ENCODE measurements at places on chromosomes 16 and 17.

DNA sequence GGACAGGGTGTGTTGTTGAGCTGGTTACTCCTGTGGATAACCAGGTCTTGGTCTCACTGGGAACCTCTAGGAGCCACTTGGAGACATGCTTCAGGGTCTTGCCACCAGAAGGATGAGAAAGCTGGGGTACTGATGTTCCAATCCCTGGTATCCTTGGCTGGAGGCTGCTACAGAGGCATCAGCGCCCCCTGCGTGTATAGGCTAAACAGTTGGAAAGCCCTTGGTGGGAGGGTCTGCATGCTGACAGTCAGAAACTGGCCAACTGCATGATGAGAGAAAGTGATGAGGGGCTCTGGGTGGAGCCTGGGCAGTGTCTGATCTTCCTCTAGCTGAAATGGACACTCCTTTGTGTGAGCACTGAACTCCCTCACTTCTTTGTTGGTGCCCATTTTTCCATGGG, 536.9 kb downstream of the XYLT1 start:
- DNase-seq: no peak
- no peak overlapping the region for H3K27ac ChIP-seq
- no peak overlapping the region for H3K4me3 ChIP-seq
- 0 out of 2 replicates have a peak, but pooled peaks cover 1% of the 10 kb centered on the region for H3K27me3 ChIP-seq
- no peaks in the 10 kb centered on the region for H3K36me3 ChIP-seq

DNA sequence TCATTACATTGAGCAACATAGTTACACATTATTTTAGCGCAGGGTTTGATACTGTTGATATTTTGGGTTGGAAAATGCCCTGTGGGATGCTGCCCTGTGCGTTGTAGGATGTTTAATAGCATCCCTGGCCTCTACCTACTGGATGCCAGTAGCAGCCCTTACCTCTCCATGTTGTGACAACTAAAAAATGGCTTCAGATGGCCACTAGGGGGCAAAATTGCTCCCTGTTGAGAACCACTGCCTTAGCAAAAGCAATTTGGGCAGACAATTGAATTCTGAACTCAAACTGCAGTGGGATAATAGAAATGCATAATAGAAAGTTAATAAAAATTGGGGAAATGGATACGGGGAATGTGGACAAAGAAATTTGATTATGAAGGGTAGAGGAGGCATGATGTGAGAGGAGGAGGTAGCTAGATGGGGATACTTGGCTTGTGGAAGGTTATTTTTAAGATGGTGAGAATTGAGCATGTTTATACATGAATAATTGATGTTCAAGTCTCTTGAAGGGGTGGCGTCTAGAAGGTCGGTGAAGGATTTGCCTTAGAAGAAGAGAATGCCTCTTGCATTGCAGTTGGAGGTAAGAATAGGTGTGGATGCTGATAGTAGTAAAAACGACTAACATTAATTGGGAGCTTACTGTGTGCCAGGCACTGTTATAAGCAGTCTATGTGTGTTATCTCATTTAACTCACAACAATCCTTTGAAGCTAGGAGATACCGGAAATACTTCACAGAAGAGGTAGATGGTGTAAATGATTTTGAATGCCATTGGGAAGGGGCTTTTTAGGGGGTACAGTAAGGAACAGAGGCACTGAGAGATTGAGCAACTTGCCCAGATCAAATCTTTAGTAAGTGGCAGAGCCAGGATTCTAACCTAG, 19.0 kb downstream of the HEATR9 start:
- no peaks in the 10 kb centered on the region for H3K27me3 ChIP-seq
- peaks cover 45% of the 10 kb centered on the region for H3K36me3 ChIP-seq
- no peak overlapping the region for H3K27ac ChIP-seq
- H3K4me1 ChIP-seq: peaks cover 7% of the 10 kb centered on the region

DNA sequence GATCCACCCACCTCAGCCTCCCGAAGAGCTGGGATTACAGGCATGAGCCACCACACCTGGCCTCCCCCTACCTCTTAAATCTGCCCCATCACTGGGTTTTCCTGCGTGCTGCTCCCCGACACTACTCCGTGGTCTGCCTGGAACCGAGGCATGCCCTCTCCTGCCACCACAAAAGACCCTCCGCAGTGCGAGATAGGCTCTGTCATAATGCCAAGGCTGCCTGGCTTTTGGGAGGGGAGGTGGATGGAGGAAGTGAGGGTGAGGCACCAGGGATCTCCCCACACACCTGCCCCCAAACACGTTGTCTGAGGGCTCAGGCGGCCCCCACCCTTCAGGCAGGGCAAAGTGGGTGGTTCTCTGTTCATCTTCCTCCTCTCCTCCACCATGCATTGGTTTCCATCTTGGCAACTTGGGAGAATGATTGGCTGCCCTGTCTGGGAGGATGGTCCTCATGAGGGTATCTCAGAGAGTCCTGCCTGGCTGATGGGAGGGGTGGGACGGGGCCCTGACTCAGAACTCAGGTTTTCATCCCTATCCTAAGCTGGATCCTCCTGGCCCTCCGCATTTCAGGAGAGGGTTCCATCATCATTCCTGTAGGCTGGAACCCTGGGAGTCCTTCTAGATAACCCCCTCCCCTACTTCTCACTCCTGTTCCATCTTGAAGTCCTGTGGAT, 23.2 kb downstream of the IGFBP4 start:
- no peak overlapping the region for H3K4me3 ChIP-seq
- H3K27me3 ChIP-seq: no peaks in the 10 kb centered on the region
- no peak overlapping the region for H3K27ac ChIP-seq
- no peaks in the 10 kb centered on the region for H3K36me3 ChIP-seq
- DNase-seq: no peak

DNA sequence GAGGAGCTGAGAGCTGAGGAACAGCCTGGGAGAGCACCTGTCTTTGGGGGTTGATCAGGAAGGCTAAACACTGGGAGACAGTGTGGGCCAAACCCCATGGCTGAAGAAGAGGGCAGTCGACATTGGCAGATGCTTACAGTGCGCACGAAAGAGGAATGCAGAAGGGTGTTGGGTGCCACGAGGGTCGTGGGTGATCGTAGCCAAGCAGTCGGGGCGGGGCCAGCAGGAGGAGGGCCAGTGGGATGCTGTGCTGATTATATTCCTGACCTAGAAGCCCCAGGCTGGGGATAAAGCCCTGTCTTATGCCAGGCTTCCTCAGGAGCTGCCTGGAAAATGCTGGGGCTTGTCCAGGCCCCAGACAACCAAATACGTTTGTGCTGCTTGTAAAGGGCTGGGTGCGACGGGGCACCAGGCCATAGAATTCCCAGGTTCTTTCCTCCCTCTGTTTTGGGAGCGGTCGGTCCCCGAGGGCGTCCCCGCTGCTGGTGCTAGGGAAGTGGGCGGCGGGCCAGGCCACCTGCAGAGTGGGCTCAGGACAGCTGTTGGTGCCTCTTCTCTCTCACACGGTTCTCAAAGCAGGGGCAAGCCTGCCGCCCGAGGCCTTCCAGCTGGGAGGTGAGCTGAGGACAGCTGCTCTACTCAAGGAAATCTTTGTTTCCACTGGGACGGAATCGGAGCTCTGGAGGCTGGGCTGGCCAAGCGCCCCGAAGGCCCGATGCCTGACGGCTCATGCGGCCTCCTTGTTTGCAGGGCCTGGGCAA, 10.0 kb downstream of the C1QTNF1 start:
- no peak overlapping the region for H3K27ac ChIP-seq
- no peak for DNase-seq

DNA sequence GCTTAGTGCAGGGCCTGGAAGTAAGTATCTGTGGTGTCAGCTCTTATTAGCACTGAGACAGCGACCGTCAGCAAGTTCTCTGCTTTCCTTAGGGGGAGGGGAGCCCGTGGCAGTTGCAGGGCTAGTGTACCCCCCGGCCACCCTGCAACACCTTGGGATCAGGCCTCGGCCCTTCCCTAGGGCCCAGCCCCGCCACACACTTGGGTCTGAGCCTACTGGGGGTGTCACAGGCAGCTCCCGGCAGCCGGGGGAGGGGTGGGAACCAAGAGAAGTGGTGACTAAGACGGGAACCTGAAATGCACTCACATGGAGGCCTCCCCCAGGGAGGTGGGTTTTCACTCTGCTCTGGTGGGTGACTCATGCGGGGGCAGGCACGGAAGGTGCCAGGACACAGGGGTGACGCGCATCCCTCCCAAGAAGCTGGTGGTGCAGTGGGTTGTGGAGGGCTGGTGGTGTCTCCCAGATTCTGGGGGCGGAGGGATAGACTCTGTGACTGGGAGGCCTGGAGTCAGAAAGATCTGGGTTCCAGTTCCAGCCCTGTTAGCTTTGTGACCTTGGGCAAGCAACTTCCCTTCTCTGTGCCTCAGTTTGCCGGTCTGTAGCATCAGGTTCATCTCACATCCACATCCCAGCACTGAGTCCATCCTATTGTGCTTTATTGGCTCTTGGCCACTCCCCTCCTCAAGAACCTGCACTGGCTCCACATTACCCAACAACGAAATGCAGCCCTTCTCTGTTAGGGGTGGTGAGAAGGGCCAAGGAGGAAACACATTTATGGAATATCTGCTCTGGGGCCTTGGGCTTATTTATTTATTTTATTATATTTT, 44.5 kb downstream of the LAT start:
- H3K4me3 ChIP-seq: no peak overlapping the region
- DNase-seq: peak; percentile 99
- H3K27ac ChIP-seq: peak overlapping the region; percentile 39
- peaks cover 9% of the 10 kb centered on the region for H3K4me1 ChIP-seq
- H3K27me3 ChIP-seq: no peaks in the 10 kb centered on the region
- no peaks in the 10 kb centered on the region for H3K36me3 ChIP-seq

DNA sequence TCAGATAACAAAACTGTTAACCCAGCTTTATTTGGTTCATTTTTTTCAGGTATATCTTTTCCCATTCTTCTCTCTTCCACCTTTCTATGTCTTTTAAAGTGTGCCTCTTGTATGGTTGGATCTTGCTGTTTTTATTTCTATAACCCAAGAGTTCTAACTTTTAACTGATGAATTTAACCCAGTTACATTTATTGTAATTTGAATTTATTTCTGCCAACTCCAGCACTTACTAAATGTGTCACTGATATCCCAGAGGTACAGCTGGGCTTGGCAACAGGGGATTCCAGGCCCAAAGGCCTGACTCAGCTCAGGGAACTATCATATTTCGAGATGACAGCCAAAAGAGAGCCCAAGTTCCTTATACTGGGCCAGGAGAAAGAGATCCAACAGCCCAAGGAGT, 200.1 kb downstream of the GSG1L start:
- H3K4me1 ChIP-seq: no peaks in the 10 kb centered on the region
- DNase-seq: no peak
- H3K4me3 ChIP-seq: no peak overlapping the region
- 0 out of 2 replicates have a peak, but pooled peaks cover 3% of the 10 kb centered on the region for H3K27me3 ChIP-seq
- no peaks in the 10 kb centered on the region for H3K36me3 ChIP-seq
- no peak overlapping the region for H3K27ac ChIP-seq

DNA sequence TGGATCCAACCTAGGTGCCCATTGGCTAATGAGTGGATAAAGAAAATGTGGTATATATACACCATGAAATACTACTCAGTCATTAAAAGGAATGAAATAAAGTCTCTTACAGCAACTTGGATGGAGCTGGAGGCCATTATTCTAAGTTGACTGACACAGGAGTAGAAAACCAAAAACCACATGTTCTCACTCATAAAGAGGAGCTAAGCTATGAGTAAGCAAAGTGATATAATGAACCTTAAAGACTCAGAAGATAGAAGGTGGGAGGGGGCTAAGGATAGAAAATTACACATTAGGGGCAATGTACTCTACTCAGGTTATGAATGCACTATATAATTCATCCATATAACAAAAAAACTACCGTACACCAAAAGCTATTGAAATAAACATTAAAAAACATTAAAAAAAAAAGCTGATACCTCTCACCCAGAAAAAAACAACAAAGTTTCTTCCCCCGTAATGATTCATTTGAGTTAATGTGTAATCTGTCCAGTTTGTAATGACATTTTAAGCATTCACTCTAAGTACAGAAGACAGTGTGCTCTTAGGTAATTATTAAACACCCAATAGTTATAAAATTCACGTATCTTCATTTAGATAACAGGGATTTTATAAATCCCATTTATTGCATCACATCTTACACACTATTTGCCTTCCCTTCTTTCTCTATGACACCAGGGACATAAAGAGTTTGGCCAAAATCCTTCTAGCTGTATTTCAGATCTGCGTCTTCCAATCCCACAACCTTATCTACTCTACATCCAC, 941.5 kb downstream of the CDH11 start:
- no peak overlapping the region for H3K27ac ChIP-seq
- H3K4me1 ChIP-seq: no peaks in the 10 kb centered on the region
- no peaks in the 10 kb centered on the region for H3K27me3 ChIP-seq
- DNase-seq: no peak
- no peaks in the 10 kb centered on the region for H3K36me3 ChIP-seq

DNA sequence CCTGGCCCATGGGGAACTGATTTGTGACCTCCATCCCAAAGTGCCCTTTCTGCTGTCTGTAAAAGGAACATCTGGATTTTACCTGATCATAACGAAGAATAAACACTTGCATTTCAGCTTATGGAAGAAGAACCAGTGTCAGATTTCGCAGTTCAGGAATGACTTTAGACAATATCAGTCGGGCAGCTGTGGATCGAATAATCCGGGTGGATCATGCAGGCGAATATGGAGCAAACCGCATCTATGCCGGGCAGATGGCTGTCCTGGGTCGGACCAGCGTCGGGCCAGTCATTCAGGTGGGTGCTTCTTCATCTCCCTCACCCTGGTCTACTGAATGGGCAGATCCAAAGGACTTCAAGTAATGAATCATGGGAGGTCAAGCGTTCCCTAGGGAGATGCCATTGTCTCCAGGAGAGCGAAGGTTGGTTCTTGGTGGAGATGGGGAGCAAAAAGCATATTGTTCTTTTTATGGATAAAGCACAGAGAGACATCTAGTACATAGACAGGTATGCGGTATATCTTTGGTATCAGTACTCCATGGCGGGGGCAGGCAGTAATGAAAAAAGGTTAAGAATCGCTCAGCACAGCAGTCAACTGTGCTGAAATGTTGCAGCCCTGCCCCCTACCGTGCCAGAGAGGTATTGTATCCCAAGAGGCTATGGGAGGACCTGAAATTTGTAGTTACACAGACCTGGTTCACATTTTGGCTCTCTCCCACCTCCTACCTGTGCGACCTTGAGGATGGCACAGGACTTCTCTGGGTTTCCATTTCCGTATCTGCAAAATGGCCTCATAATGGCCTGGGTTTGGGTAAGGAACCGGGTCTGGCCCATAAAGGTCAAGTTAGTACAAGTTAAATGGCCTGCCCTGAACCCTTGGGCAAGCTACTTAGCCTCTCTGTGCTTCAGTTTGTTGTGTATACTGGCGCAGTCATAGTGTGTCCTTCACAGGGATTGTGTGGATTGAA, 4.7 kb downstream of the COQ7 start:
- H3K36me3 ChIP-seq: 0 out of 2 replicates have a peak, but pooled peaks cover 4% of the 10 kb centered on the region
- DNase-seq: peak; percentile 72
- no peak overlapping the region for H3K4me3 ChIP-seq
- no peaks in the 10 kb centered on the region for H3K27me3 ChIP-seq
- H3K27ac ChIP-seq: no peak overlapping the region

GRCh38 chr17:56700919-56701420, 107.5 kb downstream of the NOG start:
- H3K27me3 ChIP-seq: no peaks in the 10 kb centered on the region
- peaks cover 12% of the 10 kb centered on the region for H3K4me1 ChIP-seq
- H3K27ac ChIP-seq: no peak overlapping the region

DNA sequence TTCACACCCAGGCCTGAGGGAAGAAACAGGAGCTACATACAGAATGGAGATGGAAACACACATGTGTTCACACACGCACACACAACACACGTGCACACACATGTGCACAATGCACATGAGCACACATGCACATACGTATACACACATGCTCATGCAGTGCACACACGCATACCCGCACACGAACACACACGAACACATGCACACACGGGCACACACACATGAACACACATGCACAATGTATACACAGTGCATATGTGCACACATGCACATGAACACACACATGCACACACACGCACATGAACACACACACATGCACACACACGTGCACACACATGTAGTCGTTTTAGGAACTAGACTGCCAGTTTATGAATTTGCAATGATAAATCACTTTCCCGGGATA, 49.3 kb upstream of the CDR2 start:
- peak overlapping the region; percentile 72 for H3K4me3 ChIP-seq
- peak; percentile 4 for DNase-seq
- H3K27ac ChIP-seq: no peak overlapping the region
